Muscle of back (tissue), 13 donors: ENCODE measurements at places on chromosomes 3 and 15.

DNA sequence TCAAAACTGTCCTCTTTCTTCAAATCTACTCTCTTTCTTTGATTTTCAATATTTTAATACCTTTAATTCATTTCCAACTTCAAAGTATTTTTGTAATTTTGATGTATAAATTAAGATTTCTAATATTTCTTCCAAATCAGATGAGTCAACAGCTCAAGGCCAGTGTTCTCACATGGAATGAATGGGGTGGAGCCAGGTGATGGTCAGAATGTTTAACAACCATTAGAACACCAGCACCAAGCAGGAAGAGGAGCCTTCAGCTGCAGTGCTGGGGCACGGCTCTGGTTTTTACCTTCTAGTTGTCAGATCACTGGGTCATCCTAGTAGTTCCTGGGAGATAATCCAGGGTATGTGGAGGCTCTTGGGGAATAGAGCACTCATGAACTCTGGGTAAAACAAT lies 494.5 kb upstream of the PDZRN3 start:
- DNase-seq = no peak

- no peak for DNase-seq
These were observed 3.3 kb downstream of the GTF2A2 start for GRCh38 chr15:59654046-59654445.

GRCh38 chr3:105162448-105162847 lies 204.3 kb upstream of the ALCAM start:
- DNase-seq = no peak

GRCh38 chr3:121918779-121919483 lies 24.7 kb downstream of the SLC15A2 start:
- no peak for DNase-seq

DNA sequence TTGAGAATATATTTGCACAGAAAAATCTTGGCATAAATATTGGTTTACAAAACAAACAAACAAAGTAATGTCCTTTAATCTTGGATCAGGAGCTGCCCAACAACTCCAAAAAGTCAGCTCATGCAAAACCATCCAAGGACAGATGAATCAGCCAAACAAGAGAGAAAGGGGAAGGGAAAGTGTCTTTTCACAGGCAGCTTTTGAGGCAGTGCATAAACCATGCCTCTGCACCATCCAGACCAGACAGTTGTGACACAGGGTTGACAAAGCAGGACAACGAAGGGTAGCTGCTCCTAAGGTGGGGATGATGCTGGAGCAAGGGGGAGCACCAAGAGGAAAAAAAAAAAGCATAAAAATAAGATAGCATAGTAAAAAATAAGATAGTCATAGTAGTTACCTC lies 8.7 kb downstream of the CD86 start:
- DNase-seq = no peak

- DNase-seq = no peak
These were observed 70.1 kb downstream of the CCK start for GRCh38 chr3:42195879-42196330.

- DNase-seq = no peak
These were observed 100.8 kb upstream of the PIAS1 start for GRCh38 chr15:67953299-67953698.

DNA sequence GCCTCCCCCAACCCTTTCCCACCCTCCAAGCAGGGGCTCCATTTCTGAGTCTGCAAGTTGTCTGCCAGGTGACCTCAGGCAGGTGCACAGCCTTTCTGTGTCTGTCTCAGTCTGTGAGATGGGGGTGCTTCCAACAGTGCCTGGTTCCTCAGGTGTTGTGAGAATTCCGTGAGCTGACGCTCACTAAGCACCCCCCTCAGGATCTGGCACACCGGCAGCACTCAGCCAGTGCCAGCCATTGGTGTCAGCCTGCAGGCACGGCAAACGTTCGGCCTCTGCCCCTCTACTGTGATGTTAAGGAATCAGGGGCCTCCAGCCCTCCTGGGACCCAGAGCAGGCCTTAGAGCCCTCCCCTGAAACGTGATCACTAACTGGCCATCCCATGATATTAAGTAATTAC lies 2.4 kb downstream of the KLF15 start:
- DNase-seq = no peak

- DNase-seq = no peak
These were observed 45.3 kb upstream of the VPS8 start for GRCh38 chr3:184766555-184767261.

- DNase-seq = no peak
These were observed 46.0 kb downstream of the TEX9 start for GRCh38 chr15:56411122-56411749.

- DNase-seq = no peak
These were observed 462.8 kb downstream of the EDEM1 start for GRCh38 chr3:5650303-5650702.

DNA sequence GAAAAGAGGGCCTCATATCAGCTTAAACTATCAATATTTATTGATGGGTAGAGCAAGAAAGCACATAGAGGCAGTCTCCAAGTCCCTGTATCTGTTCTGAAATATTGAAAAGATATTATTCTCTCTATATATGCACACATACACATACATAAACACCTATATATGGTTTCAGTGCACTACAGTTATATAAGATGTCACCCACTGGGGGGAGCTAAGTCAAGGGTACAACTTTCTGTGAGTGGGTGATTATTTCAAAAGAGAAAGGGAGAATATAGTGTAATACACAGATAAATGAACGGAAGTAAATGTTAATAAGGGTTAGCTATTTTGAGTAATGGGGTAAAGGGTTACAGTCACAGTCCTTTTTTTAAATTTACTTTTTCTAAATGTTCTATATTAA lies 8.8 kb downstream of the SNTN start:
- no peak for DNase-seq

GRCh38 chr15:59020322-59020721 lies 32.9 kb downstream of the RNF111 start:
- DNase-seq = no peak
